Right renal pelvis (tissue), 4 donors: ENCODE measurements at places on chromosomes 5 and 9.
A peak's percentile ranks its signal among the peaks of the same experiment; 100 is the strongest.

DNA sequence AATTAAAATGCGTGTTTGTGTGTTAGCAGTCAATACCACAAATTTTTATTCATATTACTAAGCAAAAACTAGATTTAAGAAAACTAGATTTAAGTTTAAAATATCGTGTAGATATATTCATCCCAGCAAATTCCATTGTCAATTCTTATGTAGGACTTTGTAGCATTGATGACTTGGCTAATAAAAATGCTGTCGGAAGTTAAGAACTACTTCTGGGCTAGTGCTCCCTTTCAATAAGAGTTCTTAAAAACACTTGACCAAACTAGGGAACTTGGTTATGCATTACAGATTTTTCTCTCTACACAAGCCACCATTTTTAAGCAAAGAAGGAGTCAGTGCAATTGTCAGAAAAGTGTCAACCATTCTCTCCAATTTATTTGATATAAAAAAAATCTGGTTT is 68.7 kb upstream of the RAD23B start:
- no peak for DNase-seq

- DNase-seq = no peak
Observed at GRCh38 chr9:79581794-79582193, 10.0 kb downstream of the TLE4 start.

DNA sequence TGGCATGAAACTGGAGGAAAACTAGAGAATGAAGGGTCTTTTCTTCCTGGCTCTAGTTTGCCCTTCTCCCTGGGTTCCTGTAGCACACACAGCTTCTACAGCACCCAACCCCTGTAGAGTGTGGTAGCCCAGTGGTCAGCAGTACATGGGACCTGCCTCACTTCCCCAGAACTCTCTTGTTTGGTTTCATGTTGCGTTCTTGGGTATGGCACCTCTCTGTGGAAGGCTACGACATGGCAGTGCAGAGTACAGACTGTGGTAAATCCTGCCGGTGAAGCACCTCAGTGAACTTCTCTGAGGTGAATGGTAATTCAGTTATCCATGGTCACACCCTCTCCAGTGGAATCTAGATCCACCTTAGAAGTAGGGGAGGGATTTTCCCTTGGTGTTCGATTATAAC is 105.5 kb downstream of the TLR4 start:
- DNase-seq = no peak

GRCh38 chr9:93116072-93116961 is 17.7 kb downstream of the NINJ1 start:
- no peak for DNase-seq

DNA sequence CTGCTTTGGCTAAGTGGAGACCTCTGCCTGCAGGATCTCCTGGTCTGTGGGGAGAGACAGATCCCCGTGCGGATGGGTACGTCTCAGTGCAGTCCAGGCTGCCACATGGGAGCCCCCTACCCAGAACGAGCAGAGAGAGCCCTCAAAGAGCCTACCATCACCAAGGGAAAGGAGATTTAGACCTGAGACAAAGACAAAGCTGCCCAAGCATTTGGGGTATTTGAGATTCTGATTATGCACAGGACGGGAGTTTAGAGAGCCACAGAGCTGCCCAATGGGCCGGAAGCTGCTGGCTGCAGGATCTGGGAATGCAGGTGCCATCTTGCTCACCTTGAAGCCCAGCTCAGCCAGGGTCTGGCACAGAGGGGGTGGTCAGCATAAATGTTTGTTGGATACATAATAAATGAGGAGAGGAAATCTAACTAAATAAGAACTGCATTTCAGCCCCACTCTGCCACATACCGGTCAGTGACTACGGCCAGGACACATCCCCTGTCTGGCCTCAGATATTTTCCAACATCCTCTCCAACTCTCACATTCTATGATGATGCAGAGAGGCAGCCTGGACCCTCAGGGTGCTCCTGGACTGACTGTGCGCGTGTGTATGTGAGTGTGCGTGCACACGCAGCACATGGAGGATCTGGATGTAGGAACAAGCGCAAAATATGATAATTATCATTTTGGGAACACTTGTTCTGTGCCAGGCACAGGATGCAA is 157.8 kb downstream of the FGF18 start:
- no peak for DNase-seq

DNA sequence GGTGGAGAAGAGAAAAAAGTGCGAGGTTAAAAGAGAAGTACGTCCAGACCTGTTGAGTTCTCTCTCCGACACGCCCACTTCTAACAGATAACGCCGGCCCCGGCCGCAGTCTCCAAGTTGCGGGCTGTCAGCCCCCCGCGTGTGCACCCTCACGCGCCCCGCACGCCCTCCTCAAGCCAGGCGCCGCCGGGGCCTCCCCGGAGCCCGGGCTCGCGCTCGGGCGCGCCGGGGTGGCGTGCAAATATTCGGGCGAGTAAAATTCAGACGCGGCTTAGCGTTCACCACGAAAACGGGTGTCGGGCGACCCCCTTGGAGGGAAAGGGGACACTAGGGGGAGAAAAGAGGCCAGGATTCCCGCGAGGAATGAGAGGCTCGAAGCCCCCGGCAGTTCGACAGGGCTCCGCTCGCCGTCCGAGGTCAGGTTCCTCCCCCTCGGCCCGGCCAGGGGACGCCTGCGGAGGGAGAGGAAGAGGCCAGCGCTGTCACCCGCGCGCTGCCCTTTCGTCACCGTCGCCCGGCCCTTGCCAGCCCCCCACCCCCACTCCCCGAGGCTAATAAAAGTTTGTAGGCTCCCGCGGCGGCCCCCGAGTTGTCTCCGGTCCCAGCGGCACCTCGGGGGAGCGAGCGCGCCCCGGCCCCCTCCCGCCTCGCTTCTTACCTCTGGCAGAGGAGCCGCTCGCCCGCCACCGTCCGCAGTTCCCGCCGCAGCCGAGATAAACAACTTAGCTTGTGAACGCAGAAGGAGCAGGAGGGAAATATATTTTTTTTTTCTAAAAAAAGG is 743 bp downstream of the NR3C1 start:
- DNase-seq = peak; percentile 27

DNA sequence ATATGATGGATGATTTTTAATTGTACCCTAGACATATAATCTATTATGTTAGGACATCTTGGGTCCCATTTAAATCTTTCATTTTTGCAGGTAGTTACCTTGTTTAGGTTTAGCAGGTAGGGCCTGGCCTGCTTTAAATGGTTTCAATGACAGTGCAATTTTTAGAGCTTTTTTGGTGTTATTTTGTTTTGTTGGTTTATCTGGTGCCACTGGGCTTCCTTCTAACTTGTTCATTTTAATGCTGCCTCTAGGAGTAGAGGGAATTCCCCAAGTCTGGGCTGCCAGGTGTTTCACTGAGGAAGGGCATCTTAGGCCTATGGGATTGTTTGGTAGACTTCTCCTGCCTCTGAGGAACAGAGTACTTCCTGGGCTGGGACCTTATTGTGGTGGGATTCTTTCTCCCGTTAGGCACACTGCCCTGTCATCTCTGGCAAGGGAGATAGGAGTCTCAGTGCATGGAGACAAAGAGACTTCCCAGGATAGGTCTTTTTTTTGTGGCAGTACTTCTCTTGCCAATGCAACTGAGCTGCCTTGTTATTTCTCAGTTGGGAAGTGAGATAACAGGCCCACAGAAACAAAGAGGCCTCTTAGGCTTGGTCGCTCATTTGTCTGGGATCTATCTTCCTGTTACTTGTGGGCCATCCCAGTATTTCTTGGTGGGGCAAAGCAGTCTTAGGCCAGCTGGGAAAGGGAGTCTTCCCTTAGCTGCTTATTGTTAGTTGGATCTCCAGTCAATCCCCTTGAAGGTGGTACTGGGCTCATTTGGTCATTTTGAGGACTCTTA is 282.9 kb downstream of the FER start:
- DNase-seq = no peak

GRCh38 chr5:52997424-52997823 is 8.3 kb downstream of the ITGA2 start:
- no peak for DNase-seq

- DNase-seq = no peak
Observed at GRCh38 chr5:95380103-95380628, 11.0 kb upstream of the FAM81B start.

GRCh38 chr5:137129886-137130680 is 369.0 kb downstream of the SPOCK1 start:
- DNase-seq = no peak

DNA sequence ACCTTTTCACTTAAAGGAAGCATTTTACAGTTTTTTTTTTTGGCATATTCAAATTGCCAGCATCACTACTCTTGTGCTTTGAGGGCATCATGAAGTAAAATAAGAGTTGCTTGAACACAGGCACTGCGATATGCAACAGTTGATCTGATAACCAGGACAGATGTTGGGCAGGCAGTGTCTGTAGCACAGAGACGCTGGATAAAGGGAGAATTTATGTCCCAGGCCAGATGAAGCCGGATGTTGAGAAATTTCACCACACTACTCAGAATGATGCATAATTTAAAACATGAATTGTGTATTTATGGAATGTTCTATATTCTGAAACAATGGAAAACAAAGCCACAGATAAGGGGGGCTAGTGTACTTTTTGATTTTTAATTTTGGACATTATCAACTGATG is 71.4 kb downstream of the SLC12A2 start:
- no peak for DNase-seq

DNA sequence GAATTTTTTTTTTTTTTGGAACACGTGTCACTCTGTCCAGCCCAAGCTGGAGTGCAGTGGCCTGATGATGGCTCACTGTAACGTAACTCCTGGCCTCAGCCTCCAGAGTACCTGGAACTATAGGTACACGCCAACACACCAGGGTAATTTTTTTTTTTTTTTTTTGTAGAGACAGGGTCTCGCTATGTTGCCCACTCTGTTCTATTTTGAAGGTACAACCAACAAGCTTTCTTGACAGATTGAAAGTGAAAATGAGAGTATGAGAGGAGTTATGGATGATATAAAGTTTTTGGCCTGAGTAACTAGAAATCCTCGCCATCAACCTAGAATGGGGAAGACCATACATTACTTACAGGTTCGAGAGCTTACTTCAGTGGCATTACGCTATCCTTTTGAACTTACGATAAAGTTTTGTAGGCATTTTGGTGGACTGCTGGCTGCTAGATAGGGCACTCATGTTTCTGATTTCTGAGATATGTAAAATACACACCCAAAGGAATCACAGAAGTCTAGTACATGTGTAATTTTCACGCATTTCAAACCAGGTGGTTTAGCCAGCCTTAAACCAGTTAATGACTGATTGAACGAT is 806 bp upstream of the CDC42SE2 start:
- DNase-seq = peak; percentile 15

DNA sequence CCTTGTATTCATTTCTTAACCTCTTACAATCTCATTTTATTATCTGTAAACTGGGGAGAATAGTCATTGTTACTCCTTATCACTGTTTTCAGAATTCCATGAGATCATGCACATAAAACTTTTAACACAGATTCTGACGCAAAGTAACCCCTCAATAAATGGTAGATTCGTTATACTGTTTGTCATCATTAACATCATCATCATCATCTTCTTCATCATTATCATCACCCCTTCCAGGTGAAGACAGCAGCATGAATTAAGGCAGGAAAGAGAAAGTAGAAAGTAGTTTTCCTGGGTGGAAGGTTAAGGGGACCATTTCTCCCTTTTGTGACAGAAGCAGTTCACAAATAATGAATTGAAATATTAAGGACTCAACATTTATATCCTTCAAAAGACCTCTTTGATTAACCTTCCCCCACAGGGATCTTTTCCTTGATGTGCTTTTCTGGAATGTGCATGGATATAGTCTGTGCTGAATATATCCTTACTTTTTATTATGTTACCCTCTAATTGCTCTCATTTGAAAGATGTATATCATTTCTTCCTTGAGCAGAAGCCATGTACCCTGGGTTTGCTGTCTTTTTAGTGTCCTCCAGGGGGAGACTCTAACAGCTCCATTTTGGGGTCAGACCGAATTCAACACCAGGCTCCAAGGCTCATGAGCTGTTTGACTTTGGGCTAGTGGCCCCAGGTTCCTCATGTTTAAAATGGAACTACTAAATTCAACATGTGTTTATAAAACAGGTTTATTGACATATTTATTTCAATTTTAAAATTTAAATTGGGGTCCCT is 1029.9 kb upstream of the WWC1 start:
- no peak for DNase-seq

- no peak for DNase-seq
Observed at GRCh38 chr5:23996525-23996924, 489.1 kb downstream of the PRDM9 start.

- DNase-seq = no peak
Observed at GRCh38 chr9:85502815-85503655, 238.7 kb downstream of the AGTPBP1 start.

- DNase-seq = no peak
Observed at GRCh38 chr5:98911280-98912040, 17.3 kb downstream of the CHD1 start.

DNA sequence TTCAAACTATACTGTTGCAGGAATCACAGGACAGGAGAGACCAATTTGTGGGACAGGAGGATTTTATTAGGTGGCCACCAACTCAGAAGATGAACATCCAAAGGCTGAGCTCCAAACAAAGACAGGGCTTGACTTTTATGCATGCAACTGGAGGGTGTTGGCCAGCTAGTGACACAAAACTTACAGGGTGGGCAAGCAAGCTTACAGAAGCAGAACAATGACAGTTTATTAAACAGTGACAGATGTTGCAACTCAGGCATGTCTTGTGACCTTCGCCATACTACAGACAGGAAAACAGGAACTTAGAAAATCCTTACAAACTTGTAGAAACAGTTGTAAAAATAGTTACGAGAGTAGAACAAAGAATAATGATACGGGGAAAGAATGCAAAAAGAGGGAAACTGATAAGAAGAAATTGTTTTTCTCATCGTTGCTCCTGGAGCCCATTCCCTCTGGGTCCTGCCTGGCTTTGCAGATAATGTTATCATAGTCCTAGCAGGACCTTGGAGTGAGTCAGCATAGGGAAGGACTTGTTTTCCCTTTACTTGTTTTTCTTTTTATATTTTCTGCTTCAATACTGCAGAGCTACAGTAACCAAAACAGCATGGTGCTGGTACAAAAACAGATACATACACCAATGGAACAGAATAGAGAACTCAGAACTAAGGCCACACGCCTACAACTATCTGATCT is 2083.0 kb upstream of the ACO1 start:
- DNase-seq = no peak

DNA sequence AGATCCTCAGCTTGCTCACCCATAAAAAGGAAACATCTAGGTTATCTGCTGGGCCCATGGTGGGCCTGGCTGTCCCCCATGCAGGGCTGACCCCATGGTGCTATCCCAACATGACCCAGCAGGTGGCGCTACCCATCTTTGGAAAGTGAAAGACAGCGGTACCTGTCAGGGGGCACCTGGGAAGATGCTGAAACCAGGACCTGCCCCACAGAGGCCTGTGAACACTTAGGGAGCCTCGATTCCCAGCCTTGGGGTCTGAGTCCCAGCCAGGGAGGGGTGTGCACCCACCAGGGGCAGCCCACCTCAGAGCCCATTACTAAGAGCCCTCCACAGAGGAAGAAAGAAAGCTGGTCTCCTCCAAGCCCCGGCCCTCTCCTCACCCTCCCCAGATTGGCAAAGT is 46.6 kb upstream of the IPPK start:
- peak; percentile 32 for DNase-seq

GRCh38 chr5:92676215-92677165 is 904.5 kb downstream of the NR2F1-AS1 start:
- DNase-seq = no peak
